H9 (cell line): ENCODE measurements at places on chromosomes 3 and 15.

- no peaks in the 10 kb centered on the region for H3K4me1 ChIP-seq
- H3K27ac ChIP-seq, result no peak overlapping the region
- no peak overlapping the region for H3K4me3 ChIP-seq
- peaks cover 73% of the 10 kb centered on the region for H3K36me3 ChIP-seq
- no peak for DNase-seq
Observed at GRCh38 chr3:10041034-10041433, 14.8 kb downstream of the FANCD2 start.

DNA sequence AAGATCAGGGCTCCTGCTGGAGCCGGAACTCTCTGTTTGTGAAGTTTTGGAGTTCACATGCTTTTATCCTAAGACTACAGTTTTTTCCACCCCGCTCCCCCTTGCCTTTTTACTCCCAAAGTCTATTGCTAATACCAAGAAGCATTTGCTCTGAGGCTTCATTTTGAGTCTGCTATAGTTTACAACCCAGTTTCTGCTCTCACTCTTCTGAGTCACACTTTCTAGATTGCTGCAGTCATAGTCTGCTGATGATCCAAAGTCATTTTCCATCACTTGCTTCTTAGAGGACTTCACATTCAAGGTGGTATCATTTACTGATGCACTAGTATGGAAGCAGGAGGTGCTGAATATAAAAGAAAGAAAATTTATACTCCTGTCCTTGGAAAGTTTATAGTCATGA, 937.4 kb downstream of the IGSF11 start:
- H3K4me1 ChIP-seq, result no peaks in the 10 kb centered on the region
- no peak overlapping the region for H3K27ac ChIP-seq
- peaks cover 20% of the 10 kb centered on the region for H3K36me3 ChIP-seq
- H3K27me3 ChIP-seq, result no peaks in the 10 kb centered on the region
- no peak for DNase-seq
- H3K4me3 ChIP-seq, result no peak overlapping the region

DNA sequence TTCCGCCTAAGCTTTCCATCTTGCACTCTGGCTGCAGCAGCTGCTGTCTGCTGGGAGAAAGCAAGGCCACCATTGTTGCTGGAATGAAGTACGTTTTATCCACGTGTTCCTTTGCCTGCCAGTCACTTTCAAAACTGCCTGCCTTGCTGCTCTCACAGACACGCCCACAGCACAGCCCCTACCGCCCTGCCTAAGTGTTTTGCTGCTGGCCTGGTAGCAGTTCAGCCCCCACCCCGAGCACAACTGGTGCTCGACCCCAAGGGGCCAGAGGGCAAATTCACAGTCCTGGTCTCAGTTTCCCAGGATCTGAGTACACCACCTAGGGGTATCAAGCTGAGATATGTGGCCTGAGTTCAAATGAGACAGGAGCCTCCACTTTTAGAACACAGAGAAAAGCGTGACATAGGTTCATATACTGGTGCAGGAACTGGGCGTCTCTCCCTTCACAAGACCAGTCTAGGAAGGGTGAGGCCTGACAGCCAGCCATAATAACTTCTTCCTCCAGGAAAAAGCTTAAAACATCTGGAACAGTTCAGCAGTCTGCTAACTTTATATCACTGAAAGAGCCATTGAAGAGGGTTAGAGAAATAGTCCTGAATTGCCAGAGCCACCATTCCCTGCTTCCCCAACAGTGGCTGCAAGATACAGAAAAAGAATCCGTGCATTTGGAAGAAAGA, 1012.3 kb downstream of the ZPLD1 start:
- no peak overlapping the region for H3K27ac ChIP-seq
- peaks cover 7% of the 10 kb centered on the region; the same call in 1 of the 2 replicates for H3K36me3 ChIP-seq
- no peak for DNase-seq
- H3K4me3 ChIP-seq, result no peak overlapping the region

GRCh38 chr3:10228248-10228950, 19.9 kb upstream of the TATDN2 start:
- H3K4me3 ChIP-seq, result no peak overlapping the region
- H3K4me1 ChIP-seq, result peaks cover 4% of the 10 kb centered on the region; the same call in 1 of the 2 replicates
- no peaks in the 10 kb centered on the region for H3K27me3 ChIP-seq
- no peak overlapping the region for H3K27ac ChIP-seq
- DNase-seq, result no peak
